ENCODE measurements at places on chromosomes 3 and 15.

DNA sequence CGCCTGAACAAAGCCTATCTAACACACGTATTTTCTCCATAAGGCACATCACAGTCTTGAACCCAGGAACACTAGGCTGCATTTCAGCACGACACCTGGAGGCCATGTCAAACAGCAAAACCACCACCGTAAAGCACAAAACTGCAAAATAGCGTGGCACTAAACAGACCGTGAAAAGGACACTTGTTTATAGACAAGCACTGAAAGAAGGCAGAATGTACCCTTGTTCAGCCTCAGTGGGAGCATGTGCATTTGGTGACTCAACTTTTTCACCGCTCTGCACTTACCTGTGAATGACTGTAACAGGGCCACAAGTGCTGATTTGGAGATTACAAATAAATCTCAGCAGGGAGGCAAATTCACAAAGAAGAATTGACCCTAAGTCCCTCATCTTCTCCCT, 80.8 kb downstream of the ISG20 start:
- DNase-seq = no peak

- DNase-seq = peak; percentile 50
Observed at GRCh38 chr15:81184188-81184587, 12.5 kb upstream of the IL16 start.

DNA sequence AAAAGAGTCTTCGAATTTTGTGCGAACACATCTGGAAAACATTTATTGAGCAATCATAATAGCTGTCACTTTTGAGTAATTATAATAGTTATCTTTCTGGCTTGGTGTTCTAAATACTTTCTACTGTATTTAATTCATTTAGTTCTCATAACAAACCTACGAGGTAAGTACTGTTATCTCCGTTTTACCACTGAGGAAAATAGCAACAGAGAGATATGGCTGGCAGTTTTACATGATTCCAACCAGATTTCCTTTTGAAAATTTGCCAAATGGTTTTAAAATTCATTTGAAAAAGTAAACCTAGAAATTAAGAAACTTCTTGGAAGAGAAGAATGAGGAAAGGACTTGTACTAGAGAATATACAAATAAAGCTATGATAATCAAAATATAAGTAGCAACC, 37.3 kb upstream of the MGA start:
- DNase-seq = no peak

DNA sequence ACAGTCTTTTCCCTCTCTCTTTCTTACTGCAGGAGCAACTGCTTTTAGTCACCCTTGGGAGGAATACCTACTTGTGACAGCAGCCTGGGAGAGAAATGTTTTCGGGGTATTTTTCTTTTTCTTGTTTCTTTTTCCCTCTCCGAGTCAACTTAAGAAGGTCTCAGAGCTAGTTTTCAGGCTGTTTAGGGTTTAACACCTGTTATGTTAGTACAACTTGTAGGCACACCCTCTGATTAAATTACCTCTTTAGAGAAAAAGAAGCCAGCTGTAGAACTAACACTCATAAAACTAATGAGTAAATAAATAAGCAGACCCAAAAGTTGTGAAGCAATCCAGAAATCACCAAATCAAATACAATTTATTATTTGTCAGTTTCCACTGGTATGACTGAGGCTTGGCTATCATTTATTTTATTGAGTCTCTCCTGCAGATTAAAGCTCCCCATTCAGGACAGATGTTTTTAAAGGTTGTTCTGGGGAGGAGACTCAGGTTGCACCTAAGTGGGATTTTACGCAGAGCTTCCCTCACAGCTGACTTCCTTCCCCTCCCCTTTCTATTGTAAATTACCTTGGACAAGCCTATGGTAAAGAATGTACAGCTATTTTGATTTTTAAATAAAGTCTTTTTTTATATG, 112.5 kb downstream of the FOXB1 start:
- no peak for DNase-seq

DNA sequence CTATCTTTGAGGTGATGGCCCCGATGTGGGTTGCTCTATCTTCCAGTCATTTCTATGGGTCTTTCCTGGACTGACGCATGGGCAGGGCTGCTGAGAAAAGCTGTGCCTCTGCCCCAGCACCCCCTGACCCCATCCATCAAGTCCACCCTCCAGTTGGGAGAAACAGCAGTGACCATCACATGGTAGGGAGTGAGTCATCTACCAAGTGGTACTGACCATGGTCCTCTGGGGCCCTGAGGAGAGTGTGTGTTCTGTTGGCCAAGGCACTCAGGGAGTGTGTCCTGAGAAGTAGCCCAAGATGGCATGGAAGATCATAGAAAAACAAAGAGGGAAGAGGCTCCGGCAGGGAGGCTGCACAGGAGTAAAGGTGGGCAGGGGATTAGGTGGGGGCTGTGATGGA, 1.6 kb upstream of the DNAH1 start:
- DNase-seq = no peak

- DNase-seq = no peak
Observed at GRCh38 chr3:134081211-134081610, 51.5 kb upstream of the SLCO2A1 start.

- no peak for DNase-seq
Observed at GRCh38 chr3:149990423-149990948, 19.8 kb upstream of the PFN2 start.

DNA sequence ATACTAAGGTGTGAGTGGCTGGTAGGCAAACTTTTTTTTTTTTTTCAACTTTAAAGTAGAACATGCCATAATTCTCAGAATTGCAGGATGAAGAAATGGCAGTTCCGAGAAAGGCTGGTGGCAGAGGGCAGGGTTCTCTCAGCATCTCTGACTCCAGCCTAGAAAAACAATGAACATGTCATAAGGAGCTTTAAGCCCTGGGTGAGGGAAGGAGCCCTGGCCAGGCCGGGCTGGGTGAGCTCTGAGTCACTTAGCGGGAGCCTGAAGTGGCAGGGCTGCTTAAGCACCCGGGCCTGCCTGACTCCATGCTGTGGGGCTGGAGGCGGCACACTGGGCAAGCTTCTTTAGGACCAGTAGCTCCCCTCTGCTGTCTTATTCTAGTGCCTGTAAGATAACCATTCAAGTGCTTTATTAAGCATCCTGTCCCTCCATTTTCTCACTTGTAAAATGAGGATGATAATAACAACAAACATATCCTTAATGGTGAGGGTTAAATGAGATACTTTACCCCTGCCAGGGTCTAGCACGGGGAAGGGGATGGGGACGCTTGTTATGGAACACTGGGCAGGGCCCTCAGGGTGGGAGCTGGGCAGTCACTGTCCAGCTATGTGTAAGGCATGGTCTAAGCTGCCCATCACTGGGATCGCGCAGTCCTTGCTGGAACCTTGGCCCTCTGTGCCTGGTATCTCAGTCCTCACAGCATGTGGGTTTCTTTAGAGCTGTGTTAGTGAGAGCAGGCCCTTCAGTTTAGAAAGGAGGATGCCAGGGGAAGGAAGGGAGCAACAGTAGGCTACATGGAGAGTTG, 18.4 kb downstream of the SMAD6 start:
- DNase-seq = no peak

Measured in CD4-positive, CD25-positive, alpha-beta regulatory T cell (primary cell).